ENCODE measurements at places on chromosomes 13 and 19.

DNA sequence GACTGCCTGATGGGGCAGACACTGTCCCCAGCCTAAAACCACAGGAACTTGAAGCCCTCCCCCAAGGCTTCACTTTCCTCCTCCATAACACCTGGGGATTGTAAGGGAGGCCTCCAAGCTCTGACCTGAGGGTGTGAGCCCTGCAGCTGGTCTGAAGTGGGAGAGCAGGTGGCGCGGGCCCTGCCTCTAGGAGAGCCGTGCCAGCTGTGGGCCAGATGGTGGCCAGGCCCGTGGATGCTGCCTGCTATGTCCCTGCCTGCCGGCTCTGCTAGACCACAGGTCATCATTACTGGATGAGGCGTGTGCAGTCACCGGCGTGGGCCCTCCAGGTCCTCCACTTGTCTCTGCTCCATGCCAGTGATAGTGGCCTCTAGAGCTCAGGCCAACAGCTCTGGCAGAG is 3.5 kb upstream of the KLHL26 start:
- no peak for DNase-seq

- no peak for DNase-seq
Observed at GRCh38 chr19:8580710-8581281, 3.6 kb upstream of the MYO1F start.

- DNase-seq: no peak
Observed at GRCh38 chr13:106987427-106987785, 419.5 kb upstream of the ARGLU1 start.

GRCh38 chr19:6712692-6713670 is 7.5 kb downstream of the C3 start:
- no peak for DNase-seq

DNA sequence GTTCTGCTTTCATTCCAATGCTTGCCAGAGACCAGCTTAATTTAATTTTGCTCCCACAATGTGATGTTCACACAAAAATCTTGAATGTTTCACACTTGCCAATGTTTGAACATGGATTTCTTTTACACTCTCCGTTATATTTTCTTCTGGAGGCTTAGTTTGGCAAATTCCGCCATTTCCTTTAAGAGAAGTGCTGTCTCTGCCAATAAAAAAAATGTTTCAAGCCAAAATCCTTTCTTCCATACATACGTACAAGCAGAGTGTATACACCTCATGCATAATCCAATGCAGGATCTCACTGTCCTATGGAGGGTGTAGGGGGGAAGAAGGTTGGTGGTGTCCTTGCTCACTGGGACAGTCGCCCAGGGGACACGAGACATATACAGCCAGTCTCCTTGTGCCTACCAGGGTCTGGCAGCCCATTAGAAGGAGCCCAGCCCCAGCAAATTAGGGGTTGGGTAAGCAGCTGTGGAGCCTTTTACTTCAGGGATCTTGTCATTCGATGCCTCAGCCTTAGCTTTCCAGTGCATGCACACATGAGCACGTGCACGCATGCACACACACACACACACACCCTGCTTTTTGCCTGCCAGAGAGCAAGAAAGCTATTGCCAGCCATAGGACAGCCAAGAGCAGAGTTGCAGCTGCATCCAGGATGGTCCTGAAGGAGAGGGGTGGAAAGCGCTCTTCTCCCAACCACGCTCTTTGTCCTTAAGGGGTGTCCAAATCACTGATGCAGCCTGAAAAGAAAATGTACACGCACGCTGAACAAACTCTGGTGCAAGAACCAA is 208.3 kb downstream of the FOXO1 start:
- DNase-seq: no peak

DNA sequence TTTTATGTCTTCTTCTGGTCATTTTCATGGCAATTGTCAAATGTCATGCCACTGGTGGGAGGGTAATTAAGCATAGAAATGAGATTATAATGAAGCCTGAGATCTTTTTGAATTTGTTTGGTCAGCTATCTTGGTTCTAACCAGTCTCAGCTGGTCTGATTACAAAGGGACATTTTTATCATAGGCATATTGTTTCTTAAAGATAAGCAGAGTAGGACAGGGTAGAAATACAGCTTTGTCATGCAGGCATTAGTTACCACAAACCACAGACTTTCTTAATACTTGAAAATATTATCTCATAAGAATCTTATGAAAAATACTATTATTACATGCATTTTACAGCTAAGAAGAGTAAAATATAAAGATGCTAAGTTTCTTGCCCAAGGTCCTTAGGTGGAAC is 1761.5 kb downstream of the PCDH9 start:
- no peak for DNase-seq

DNA sequence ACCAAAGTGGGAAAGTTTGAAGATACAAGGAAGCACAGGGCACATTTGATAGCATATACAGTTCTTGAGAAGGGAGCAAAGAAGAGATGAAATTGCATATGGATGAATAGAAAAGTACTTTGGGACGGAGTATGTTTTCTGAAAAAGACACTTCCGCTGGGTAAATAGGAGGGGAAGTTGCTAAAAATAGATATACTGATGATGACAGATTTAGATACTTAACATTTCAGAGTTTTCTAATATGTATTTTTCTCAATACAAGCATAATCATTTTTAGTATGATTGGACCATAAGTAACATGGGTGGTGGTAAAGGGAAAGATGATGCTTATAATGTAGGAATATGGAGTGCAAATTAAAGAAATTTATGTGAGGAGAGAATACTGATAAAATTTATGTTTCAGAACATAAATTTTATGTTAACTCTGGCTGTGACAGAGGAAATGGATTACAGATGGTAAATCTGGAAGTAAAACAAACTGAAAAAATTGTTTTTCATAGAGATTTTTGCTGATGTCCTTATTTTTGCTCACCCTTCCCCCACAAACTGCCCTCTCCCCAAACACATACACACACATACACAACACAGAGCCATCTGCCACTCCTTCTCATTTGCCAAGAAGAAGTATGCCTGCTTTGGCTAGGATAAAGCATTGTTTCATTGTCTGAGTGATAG is 583.9 kb upstream of the MIR17HG start:
- no peak for DNase-seq

GRCh38 chr19:57466489-57466888 is 9.5 kb upstream of the VN1R1 start:
- DNase-seq: no peak

GRCh38 chr19:35042056-35042730 is 672 bp downstream of the HPN start:
- DNase-seq: no peak

DNA sequence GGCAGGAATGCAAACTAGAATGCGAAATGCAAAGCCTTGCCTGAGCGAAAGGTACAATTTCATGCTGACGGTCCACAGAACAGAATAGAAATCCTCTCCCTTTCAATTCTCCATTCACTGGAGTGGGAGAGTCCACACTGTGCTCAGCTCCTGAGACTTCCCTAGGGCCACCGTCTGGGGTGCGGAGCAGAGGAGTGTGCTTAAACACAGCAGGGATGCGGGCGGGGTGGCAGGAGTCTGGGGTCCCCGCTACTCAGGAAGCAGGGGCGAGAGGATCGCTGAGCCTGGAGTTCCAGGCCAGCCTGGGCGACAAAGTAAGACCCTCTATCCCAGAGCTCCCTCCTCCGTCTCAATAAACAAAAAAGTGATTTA is 552 bp upstream of the ZNF816 start:
- no peak for DNase-seq

DNA sequence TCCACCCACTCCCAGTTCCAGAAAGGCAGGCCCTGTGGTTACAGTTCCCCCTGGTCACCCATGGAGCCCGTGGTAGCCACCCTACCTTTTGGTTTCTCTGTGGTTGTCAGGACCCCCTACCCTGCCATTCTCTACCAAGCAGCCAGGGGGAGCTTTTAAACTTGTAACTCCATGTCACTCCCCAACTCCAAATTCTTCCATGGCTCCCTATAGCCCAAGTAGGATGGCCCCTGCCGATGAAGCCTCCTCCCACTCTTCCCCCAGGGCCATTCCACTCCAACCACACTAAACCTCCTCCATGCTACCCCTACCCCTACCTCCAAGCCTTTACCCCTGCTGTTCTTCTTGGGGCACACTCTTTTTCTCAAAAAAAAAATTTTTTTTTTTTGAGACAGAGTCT is 2.2 kb downstream of the S1PR2 start:
- no peak for DNase-seq

GRCh38 chr19:55836340-55836739 is at the start of gene NLRP4:
Gene NLRP4 (plus strand): TSS chr19:55836540. CDS start chr19:55852081, 15,541 bp downstream.
- no peak for DNase-seq

DNA sequence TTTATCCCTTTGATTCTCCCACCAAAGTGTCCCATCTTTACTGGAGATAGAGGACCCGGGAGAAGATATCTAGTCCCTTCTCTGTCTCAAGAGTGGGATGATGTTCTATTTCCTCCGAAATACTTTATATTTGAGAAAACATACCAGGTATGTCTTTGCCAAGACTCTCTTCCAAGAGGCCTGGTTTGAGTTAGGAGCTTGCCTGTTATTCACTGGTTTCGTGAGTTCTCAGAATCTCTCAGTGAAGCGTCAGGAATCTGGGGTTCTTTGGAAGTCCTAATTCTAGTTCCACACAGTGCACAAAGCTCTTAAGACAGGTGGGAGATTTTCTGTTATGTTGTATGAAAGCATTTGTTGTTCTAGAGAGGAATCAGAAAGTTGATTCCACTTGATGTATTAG is 182.0 kb downstream of the DNAJC15 start:
- no peak for DNase-seq

- DNase-seq: no peak
Observed at GRCh38 chr19:15507068-15508034, 974 bp upstream of the CYP4F22 start.

- DNase-seq: no peak
Observed at GRCh38 chr13:42373048-42373812, 101.3 kb downstream of the AKAP11 start.

GRCh38 chr13:75938811-75939560 is 302.9 kb downstream of the LMO7 start:
- no peak for DNase-seq

Measured in GM12864 (cell line).